ENCODE measurements at places on chromosomes 1 and 21. TPM values are rescaled to one million over a fixed set of nuclear protein-coding genes. Genes with fewer than 3 reads are reported as not detected.

The RAB3B gene
- total RNA-seq, result 91.9 TPM

GRCh38 chr1:28173980-28174297, 2.6 kb downstream of the PTAFR start:
- DNase-seq, result peak; percentile 67

- DNase-seq, result peak; percentile 60
Observed at GRCh38 chr1:15849775-15850324, 2.3 kb downstream of the SPEN start.

DNA sequence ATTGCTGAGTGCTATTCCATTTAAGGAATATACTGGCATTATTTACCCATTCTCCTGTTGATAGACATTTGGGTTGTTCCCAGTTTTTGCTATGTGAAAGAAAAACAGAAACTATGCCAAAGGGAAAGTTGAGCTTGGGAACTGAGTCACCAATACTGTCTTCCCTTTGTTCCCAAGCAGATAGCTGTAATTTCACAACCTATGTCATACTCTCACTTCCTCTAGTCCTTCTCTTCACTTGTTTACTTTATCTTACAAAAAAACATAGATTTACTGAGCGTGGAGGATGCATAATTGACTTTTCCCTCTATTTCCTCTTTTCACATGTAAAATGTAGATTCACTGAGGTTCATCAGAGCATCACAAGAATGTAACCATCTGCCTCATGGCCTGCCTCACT, 32.4 kb upstream of the PGBD5 start:
- DNase-seq, result no peak

GRCh38 chr1:28062806-28063205, 25.6 kb downstream of the EYA3 start:
- no peak for DNase-seq

- peak; percentile 71 for DNase-seq
Observed at GRCh38 chr21:29433366-29434059, 134.8 kb downstream of the BACH1 start.

The ZNF648 gene
- not detected for total RNA-seq

Data from IMR-90 (cell line).